ENCODE measurements at places on chromosomes 4 and X.

GRCh38 chrX:41481264-41482109, 34.3 kb downstream of the NYX start:
- no peak for DNase-seq

- no peak for DNase-seq
Observed at GRCh38 chrX:13026877-13027652, 17.4 kb downstream of the FAM9C start.

GRCh38 chrX:72045552-72046277, 86.0 kb downstream of the RTL5 start:
- DNase-seq: no peak

GRCh38 chrX:111265486-111265885, 4.8 kb downstream of the CAPN6 start:
- no peak for DNase-seq

DNA sequence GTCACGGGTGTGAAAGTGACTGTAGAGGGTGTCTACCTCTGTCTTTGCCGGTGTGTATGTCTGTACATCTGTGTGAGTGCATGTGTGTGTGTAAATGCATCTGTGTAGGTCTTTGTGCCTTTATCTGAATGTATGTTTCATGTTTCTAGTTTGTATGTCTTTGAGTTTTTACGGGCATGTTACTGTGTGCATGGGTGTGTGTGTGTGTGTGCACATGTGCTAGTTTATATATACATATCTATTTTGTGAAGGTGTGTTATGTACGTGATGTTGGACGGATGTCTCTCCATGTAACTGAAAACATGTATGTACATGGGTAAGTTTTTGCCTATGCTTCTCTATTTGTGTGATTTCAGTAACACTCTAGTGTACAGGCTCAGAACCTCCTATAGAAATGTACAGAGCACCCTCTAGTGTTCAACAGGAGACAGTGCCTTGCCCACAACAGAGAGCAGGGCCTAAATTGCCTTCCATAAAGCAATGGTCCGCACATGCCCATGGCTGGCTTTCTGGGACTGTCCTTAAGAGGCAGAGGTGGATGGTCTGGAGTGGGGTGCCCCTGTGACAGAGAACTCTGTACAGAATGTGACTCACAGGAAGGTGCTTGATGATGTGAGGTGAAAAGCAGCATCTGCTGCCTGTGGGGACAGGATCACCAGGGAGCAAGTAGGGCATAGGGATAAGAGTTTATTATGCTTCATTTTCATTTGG, 343.5 kb downstream of the RAPGEF2 start:
- peak; percentile 59 for DNase-seq

GRCh38 chrX:119541188-119541587, 24.0 kb downstream of the STEEP1 start:
- no peak for DNase-seq

- DNase-seq: no peak
Observed at GRCh38 chr4:105627620-105628019, 75.2 kb downstream of the ARHGEF38 start.

GRCh38 chrX:69066966-69067525, 98.2 kb downstream of the PJA1 start:
- no peak for DNase-seq

GRCh38 chr4:144564358-144564757, 81.6 kb upstream of the HHIP start:
- no peak for DNase-seq

GRCh38 chr4:189200353-189200752, 740.3 kb upstream of the FRG1 start:
- DNase-seq: no peak

DNA sequence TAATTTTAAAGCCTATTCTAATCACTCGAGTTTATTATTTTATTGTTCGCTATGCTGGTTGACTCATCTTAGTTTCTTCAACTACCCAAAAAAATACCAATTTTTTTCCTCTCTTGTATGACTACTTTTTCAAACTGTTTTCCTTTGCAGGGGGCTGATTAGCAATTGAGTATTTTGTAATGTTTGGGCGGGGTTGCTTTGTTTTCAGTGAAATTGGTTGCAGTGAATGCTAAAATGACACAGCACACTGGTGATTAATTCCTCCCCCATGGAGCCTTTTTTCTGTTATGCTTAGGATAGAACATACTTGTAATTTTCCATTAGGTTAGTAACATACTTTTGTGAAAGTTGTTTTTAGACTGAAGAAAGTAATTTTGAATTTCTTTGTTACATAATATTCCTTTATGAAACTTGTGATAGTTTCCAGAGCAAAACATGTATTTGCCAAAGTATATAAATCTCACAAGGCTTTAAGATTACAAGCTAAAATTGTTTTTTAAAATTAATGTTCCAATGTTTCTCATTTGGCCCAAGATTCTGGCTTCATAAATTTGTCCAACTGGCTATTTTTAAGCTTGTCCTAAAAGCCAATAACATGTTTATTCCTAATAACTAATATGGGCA, 120.4 kb downstream of the CHIC1 start:
- DNase-seq: no peak

DNA sequence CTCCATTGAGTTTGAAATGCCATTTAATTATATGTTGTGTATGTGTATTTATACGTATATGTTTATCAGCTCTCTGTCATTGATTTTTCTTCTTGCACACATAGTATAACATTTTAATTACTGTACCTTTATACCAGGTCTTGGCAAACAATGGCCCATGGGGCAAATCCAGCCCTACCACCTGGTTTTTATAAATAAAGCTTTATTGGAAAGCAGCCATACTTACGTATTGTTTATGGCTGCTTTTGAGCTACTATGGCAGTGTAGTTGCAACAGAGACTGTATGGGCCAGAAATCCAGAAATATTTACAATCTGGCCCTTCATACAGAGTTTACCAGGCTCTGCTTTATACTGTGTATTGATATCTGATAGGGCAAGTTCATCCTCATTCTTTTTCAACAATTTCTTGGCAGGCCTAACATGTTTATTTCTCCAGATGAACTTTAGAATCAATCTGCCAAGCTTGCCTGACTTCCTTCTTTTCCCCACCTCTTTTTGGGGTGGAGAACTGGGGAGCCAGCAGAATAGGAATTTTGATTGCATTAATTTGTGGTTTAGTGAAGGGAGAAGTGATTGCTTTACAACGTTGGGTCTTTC, 15.8 kb downstream of the DCUN1D4 start:
- no peak for DNase-seq

DNA sequence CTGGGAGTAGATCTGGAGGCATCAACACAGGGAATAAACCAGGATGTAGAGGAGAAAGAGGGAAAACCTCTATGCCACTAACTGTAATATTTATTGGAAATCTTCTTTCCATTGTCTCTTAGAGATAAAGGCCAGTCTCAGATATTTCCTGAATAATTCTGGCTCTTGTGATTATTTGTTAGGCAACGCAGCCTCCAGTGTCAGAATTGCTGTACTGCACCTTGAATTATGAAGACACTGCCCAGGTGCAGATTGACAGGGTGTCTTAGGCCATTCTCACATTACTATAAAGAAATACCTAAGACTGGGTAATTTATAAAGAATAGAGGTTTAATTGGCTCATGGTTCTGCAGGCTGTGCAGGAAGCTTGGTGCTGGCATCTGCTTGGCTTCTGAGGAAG, 100.7 kb upstream of the ZDHHC15 start:
- no peak for DNase-seq

GRCh38 chr4:130699004-130699403, 1603.1 kb downstream of the C4orf33 start:
- DNase-seq: no peak

DNA sequence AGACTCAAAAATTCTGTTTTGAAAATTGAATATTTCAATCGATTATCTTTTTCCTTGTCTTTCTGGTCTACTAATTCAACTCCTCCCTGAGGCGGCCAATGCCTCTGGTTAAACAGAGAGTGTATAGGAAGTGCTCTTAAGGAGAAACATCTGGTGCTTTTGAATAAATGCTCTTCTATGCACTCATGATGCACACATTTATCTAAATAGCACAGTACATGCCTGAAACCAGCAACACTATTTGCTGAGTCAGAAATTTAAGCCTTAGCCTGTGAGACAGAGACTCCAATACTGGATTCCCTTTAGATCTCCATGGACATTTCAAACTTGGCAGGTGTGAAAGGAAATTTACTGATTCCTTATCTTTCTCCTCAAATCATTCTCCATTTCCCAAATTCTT, 118.6 kb downstream of the SLIT2 start:
- DNase-seq: no peak

DNA sequence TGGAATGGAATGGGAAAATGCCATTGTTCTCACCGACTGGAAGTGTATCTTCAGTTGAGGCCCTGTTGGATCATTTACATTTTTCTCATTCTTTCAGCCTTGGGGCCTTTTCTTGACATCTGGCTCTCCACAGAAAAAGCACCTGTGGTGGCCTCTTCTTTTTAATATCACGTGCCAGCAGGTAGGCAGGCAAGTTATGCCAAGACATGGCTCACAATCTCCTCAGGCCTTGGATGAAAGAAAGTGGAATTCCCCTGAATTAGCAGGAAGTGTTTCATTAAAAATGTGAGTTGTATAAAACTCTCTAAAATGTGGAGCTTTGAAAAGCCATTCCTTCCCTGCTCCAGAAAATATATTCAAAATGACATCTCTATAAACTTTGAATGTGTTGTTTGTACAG, 122.1 kb downstream of the FRAS1 start:
- no peak for DNase-seq

- DNase-seq: no peak
Observed at GRCh38 chrX:36198575-36198974, 279.0 kb downstream of the CFAP47 start.

DNA sequence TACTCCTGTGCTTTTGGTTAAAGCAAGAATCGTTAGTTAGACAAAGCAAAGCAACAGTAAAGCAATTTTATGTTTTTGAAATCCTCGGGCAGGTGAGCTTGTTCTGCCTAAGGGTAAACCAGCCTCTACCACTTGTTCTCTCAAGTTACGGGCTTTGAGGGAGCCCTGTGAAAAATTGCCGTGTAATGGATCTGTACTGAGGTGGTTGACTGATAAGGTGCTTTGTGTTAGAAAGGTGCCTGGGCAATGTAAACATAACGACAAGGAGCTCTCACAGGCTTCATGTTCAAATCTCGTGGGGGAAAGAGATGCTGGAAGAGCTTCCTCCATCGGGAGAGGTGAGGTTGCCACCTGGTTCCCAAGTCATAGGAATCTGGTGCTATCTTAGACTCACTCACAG, 111.8 kb downstream of the TRAPPC11 start:
- DNase-seq: no peak

DNA sequence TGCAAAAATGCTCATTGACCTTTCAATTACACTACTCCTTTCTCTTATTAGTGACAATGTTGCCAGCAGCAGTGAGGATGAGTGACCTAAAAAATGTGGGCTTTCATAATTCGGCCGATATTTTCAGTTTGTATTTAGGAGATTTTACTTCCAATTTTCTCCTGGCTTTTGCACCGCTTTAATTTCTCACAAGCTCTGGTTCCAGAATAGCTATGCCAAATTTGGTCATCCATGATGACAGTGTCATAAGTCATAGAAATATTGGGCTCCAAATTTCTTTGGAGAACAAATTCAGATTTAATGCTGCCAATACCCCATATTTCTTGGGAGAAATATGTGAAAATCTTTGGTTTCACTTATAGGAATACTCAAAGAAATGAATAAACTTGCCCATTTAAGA, 187.7 kb upstream of the HCCS start:
- no peak for DNase-seq

DNA sequence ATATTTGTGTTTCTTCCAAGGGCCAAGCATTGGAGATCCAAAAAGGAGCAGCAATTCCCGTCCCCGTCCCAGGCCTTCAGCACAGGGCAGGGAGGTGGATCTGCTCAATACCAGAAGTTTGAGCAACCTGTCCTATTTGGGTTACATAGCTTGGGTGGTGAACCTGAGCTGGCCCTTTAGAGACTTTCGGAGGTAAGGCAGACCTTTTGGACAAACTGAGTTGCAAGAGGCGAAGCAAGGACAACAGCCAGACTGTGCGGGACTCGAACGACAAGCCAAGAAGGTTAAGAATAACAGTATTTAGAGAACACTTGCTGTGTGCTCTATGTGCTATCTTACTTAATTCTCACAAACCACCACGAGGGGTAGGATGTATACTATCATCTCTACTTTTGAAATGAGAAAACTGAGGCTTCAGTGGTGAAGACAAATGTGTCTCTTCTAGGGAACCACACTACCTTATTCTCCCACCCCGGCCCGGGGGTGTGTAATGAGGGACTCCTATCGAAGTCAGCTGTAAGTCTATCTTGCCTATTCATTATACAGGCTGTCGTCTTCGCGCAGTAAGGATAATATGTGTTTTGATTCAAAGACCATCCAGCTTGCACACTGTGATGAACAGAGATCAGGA, 1.3 kb downstream of the NOP14 start:
- DNase-seq: no peak

- no peak for DNase-seq
Observed at GRCh38 chr4:68433582-68433981, 13.7 kb upstream of the TMPRSS11E start.

DNA sequence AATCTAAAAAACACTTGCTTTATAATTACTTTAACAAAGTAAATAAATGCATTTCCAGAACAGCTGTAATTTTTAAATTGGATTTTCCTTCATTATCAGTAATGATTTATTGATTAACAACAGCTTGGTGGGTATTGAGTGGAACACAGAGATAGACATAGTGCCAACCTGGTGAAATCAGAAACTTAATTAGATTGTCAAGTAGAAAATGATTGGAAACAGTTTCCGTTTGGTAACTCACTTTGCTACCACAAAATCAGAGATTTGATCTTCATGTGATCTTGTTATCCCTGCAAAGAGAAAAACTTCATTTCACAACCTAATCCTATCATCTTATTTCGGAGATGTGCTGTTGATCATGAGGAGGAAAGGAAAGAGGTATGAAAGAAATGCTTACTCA, 70.8 kb downstream of the CAPN6 start:
- DNase-seq: no peak

DNA sequence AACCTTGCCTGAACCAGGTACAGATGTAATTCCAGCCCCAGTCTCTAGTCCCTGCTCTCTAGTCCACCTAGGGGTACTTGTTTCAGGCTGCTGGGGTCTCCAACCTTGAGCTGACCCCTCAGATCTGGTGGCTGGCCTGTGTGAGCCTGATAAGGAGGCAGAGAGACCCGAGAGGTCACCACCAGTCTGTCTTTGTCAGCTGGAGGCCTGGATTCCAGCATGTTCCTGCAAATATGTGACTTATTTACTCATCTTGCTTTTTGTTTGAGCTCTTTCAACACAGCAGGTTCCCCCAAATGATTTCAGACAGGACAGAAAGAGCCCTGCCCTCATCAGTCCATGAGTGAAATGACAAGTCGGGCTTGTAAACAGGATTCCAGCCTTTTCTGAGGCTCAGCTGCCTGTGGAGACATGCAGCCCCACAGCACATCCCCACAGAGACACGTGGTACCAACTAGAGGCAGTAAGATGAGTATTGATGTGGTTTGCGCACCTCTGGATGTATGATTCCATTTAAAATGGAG, 37.5 kb upstream of the STK26 start:
- DNase-seq: no peak

Data from hindlimb muscle (tissue), 1 donor.